Effector memory CD4-positive, alpha-beta T cell (primary cell): ENCODE measurements at places on chromosomes 1 and 21.

GRCh38 chr1:9314111-9314510, 21.4 kb downstream of the SPSB1 start:
- DNase-seq: no peak

- no peak for DNase-seq
These were observed 19.8 kb downstream of the CTNNBIP1 start for GRCh38 chr1:9890224-9890731.

- no peak for DNase-seq
These were observed 119.5 kb downstream of the CASZ1 start for GRCh38 chr1:10676963-10677362.

DNA sequence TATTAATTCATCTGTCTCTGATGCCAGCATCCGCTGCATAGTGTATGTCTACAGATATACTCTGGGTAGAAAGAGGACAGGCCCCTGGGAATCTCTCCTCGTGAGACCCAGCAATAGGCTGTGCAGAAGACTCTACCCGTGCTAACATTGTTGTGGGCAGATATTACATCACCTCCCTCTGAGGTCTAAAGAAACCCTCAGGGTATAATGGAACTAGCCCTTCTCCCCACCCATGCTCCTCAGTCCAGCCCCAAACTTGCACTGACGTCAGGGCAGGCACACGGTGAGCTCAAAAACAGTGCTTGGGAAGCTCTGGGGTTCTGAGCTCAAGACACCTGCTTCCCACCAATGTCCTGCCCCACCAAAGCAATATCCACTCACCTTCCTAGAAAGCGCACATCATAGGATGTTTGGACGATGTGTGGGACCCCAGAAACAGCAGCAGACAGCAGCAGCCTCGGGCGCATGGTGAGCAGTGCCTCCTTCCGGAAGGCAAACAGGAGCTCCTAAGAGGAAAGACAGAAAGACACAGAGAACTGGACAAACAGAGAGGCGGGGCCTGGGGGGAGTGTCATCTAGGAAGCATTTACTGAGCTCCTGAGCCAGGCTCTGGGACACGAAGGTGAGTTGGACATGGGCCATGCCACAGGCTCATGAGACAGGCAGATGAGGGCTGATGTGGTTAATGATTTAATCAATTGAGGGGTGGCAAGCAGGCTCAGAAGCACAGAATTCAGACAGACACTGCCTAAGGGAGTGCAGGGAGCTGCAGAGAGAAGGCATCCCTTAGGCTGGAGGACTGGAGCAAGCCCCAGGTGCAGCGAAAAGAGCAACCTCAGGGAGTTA, 4.8 kb downstream of the OVGP1 start:
- DNase-seq: no peak

DNA sequence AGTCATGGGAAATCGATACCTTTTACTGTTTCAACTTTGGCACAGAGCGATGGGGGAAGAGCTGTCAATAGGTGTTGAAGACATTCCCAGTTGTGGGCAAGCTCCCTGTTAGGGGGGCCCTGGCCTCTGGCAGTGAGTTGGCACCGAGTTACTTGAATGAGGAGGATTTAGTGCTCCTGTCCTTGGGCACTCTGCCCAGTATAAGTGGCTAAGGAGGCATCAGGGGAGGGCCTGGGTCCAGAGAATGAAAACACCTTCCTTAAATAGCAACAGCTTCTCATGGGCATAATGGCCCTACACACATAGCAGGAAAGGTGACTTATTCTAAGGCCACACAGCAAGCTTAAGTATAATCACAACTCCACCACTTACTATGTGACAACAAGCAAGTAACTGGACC, 664.4 kb downstream of the PTPRU start:
- DNase-seq: no peak
